Activated CD8-positive, alpha-beta memory T cell treated with anti-CD3 and anti-CD28 coated beads for 24 hours (primary cell): ENCODE measurements at places on chromosomes 12 and 14.

DNA sequence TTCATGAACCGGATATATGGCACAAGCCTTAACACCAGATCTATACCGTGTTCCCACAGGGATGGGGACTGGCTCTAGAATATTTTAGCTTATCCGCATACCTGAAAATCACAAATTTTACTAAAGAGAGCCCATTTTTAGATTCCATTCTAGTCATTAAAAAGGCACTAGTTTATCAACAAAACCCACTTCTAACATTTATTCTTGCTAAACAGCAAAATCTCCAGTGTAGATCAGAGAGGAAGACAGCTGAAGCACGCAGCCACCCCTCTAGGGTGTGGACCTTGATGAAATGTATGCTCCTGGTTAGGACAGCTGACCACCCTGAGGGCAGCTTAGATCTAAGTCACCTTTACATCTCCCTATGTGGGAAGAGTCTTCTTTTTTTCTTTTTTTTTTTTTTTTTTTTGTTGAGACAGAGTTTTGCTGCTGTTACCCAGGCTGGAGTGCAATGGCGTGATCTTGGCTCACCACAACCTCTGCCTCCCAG is 62.4 kb downstream of the EID3 start:
- no peak for DNase-seq

DNA sequence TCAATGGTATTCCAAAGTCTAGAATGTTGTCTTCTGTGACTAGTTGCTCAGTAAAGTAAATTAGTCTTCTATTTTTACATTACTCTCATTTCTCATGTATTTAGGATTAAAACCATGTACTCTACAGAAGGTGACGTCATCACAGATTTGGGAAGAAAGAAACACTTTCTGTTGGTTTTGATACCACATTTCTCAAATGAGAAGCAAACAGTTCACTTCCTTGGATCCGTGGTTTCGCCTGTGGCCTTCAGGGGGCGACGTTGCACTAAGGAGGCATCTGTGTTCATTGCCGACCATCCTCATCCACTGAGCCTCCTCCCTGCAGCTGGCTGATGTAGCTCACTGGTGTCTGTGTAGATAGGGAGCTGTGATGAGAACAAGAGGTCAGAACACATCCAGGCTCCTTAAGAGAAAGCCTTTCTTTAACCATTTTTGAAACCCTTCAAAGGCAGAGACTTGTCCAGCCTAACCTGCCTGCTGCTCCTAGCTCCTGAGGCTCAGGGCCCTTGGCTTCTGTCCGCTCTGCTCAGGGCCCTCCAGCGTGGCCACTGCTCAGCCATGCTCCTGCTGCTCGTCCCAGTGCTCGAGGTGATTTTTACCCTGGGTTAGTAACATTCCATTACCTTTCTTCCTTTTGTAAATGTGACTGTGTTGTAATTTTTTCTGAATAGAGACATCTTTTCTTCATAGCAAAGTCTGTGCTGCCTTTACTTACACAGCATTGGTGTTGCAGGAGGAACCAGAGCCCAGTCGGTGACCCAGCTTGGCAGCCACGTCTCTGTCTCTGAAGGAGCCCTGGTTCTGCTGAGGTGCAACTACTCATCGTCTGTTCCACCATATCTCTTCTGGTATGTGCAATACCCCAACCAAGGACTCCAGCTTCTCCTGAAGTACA is 220.6 kb upstream of the OR4E1 start:
- peak; percentile 67 for DNase-seq

GRCh38 chr12:96824838-96825236 is 82.2 kb upstream of the NEDD1 start:
- DNase-seq: no peak

DNA sequence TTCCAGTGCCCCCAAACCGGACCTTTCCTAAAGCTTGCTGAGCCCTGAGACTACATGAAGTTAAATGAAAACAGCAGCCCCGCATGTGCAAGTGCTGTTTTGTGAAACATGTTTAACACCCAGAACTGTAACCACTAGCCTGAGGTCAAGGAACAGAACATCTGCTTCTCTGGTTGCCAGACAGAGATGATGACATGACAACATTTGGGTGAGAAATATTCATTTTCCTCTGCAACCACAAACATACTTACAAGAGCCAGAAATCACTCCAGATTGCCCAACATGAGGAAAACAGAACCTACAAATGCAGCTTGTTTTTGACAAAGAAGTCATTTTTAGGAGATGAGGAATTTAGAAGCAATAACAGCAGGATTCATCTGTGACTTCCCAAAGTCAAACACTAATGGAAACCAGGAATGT is 110.4 kb downstream of the BCAT1 start:
- no peak for DNase-seq
